ENCODE measurements at places on chromosomes 13 and 19.

- DNase-seq, result no peak
Observed at GRCh38 chr19:50158577-50158976, 4.5 kb downstream of the IZUMO2 start.

DNA sequence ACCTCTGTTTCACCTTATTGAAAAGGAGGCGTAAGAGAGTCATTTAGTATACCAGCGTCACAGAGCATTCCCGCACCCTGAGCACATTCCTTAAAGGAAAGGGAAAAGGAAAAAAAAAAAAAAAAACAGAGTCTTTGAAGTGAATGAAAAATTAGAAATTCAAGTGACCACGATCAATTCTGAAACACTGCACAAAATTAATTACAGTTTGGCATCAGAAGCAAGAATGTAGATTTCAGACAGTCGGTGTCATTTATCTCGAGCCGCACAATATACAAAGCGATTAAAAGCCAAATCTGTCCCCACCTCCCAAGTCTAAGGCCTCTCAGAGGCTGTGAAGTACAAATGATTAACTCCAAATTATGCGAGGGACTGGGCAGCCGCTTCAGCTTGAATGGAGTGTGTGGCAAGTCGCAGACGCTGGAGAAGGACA, 173.7 kb upstream of the ZNF507 start:
- DNase-seq, result no peak

- peak; percentile 35 for DNase-seq
Observed at GRCh38 chr13:50452756-50453155, 390.7 kb downstream of the DLEU7 start.

DNA sequence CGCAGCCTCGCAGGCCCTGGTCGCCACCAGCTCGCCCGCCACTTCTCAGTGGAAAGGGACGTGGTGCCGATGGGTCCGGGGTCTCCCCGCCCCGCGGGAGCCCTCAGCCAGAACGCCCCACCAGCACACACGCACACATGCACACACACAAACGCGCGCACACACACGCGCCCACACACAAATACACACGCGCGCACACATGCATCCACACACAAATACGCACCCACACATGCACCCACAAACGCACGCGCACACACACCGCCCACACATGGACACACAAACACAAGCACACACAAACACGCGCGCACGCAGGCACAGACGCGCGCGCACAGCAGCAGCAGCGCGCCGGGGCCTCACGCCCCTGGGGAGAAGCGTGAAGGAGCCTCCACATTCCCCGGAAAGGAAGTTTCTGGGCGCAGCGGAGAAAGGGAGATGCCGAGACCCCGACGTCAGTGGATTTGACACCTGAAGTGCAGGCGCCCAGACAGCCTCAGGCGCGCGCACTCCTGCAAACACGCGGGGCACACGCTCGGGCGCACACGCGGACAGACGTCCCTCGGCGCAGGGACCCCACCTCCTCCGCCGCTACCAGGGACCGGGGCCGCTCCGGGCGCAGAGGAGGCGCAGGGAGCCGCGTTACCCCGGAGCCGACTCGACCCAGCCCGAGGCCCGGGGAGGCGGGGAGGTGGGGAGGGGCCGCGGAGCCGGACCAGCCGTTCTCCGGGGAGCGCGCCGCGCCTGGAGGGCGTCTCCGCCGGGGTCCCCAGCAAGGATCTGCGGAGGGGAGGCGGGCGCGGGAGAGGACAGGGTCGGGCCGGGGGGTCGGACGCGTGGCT, 622 bp downstream of the RASA3 start:
- DNase-seq, result peak; percentile 46

DNA sequence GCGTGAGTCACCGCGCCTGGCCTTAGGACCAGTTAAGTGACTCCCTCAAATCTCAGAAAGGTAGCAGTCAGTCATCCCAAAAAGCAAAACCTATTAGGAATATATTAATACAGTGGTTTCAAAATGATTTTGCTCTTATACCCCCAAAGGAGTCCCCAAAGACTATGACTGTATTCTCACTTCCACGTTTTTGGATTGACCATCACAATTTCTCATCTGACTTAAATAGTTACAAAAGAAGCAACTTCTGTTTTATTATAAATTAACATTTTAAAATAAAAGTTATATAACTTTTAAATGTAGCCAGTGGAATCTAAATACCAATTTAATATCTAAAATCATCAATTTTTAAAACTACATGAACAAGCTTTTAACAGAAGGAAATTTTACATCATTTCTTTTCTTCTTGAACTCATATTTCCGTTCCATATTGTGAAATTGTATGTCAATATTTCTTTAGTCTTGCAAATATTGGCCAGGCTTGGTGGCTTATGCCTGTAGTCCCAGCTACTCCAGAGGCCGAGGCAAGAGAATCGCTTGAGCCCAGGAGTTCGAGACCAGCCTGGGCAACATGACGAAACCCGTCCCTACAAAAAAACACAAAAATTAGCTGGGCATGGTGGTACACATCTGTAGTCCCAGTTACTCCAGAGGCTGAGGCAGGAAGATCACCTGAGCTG, 1.5 kb upstream of the SPART start:
- no peak for DNase-seq

DNA sequence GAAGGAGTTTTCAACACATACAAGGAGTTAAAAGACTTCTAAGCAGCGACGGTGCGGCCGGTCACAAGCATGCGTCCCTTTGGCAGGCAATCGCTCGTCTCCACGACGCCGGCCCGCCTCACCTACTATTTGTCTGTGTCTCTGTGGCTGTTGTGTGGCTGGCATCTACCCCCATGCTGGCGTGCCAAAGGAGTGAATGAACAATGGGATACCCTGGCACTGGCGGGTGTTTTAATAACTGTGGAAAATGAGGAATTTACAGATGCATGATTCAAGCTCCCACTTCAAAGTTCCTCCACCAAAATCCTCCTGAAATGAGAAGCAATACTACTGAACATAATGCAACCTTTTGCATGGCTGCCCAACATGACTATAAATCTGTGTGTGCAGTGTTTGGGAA, 176.6 kb downstream of the KLF5 start:
- DNase-seq, result no peak

DNA sequence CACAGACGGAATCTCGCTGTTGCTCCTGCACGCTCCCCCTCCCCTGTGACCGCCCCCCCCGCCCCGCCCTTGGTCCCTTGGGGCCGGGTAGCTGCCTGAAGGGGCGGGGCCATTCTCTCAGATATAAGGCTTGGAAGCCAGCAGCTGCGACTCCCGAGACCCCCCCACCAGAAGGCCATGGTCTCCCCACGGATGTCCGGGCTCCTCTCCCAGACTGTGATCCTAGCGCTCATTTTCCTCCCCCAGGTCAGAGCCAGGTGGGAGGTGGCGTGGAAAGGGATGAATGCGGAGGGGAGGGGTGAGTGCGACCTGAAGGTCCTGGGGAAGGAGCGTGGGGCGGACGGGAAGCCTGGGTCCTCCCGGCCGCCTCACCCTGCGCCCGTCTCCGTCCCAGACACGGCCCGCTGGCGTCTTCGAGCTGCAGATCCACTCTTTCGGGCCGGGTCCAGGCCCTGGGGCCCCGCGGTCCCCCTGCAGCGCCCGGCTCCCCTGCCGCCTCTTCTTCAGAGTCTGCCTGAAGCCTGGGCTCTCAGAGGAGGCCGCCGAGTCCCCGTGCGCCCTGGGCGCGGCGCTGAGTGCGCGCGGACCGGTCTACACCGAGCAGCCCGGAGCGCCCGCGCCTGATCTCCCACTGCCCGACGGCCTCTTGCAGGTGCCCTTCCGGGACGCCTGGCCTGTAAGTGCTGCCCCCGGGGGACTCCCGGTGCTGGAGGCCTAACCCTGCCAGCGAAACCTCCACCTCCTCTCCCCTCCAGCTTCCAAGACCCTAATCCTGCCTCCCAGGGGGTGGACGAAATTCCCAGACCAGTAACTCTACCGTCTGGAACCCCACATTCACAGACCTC, at the start of gene DLL3:
DLL3 (plus strand) TSS at position 150 of the 845 bp plus-strand sequence; CDS start at position 178, 28 bp downstream.
- DNase-seq, result peak; percentile 13

- DNase-seq, result no peak
Observed at GRCh38 chr13:101552286-101552685, 99.8 kb downstream of the ITGBL1 start.

GRCh38 chr19:55479045-55479444, 2.6 kb downstream of the ZNF628 start:
- no peak for DNase-seq

GRCh38 chr19:31908496-31909225, 436.7 kb upstream of the ZNF507 start:
- no peak for DNase-seq

DNA sequence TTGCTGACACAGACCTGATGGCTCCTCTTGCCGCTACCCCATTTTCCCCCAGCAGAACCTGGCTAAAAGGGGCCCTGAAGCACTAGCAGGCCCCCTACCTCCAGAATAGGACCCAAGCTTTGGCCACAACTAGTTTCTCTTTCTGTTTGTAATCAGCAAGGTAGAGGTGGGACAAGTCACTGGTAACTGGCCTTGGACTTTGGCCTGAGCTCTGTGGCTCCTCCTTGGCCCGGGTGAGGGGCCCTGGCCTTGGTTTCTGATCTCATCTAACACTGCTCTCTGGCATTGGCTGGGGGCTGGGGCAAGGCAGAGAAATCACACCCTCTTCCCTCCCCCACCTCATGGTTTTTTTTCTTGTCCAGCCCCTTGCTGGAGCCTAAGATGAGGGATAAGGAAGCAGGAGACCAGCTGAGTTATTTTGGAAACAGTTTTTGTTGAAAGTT, 2.1 kb downstream of the CALM3 start:
- DNase-seq, result no peak

DNA sequence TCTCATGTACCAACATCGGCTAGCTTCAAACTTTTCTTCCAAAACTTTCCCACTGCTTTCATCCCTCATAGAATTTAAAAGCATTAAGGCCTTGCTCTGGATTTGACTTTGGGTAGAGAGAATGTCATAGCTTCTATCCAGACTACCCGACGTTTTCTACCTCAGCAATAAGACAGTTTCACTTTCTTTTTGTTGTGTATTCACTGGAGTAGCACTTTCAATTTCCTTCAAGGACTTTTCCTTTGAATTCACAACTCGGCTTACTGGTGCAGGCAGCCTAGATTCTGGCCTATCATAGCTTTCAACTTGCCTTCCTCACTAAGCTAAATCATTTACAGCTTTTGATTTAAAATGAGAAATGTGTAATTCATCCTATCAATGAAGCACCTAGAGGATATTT, 420.4 kb upstream of the GPC6 start:
- no peak for DNase-seq

- DNase-seq, result peak; percentile 83
Observed at GRCh38 chr13:35964863-35965180, 166.4 kb downstream of the DCLK1 start.

Data from cardiac fibroblast (primary cell).